ENCODE measurements at places on chromosomes 3 and 15.

DNA sequence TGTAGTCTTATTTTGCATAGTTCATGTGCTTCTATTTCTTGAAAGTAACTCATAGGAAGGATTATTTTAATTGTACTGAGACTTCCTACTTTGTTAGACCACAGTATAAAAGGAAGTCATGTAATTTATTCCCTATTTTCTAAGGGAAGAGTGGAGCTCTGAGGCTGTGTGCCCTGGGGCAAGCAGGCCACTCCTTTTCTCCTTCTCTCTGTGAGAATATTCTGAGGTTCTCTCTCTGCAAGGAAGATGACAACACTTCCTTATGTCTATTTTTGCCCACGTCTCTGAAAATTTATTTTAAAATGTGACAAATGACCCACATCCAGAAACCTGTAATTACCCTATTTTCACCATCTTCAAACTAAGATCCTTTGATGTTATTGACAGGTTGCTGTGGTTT, 11.0 kb downstream of the KCTD6 start:
- DNase-seq, result no peak

DNA sequence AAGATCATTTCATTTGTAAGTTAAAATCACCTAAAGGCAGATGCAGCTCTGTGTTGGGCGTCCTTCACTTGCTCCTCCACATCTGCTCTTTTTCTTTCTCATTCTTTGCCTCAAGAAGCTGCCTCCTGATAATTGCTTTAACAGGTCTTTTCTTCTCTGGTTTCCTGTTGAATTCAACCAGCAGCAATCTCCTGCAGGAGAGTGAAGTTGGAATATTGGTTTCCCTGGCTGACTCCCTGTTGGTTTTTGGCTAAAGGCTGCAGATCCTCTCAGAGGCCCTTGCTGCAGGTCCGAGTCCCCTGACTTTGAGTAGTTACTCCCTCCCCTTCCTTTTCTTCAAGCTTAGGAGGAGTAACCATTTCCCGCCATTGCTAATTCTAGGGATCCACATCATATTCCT, 4.2 kb downstream of the TP63 start:
- no peak for DNase-seq

- peak; percentile 41 for DNase-seq
Observed at GRCh38 chr3:112681822-112682325, 40.9 kb upstream of the CCDC80 start.

DNA sequence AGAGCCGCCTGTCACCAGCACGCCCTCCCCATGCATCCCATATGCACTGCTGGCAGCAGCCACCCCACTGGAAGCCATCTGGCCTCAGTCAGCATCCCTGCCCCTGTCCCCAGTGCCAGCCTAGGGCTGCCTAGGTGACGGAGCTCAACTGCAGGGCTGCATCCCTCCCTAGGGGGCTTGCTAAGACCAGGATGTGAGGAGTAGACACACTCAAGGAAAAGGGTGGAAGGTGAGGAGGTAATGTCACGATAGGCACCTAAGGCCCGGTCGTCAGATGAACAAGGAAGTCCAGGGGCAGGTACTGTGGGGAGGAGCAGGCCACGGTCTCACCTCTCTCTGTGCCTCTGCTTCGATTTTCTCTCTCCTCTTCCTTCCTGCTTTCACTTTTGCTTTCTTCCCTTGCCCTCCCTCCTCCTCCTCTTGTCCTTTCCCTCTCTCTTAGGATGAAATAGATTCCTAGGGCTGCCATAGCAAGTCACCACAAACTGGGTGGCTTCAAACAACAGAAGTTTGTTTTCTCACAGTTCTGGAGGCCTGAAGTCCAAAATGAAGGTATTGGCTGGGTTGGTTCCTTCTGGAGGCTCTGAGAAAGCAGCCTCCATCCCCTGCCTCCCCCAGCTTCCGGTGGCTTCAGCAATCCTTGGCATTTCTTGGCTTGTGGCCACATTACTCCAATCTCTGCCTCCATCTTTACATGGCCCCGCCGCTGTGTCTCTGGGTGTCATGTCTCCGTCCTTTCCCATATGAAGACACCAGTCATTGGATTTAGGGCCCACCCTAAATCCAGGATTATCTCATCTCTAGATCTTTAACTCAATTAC, 298.3 kb downstream of the SHQ1 start:
- no peak for DNase-seq

- DNase-seq, result no peak
Observed at GRCh38 chr3:55013145-55013925, 85.5 kb upstream of the LRTM1 start.

DNA sequence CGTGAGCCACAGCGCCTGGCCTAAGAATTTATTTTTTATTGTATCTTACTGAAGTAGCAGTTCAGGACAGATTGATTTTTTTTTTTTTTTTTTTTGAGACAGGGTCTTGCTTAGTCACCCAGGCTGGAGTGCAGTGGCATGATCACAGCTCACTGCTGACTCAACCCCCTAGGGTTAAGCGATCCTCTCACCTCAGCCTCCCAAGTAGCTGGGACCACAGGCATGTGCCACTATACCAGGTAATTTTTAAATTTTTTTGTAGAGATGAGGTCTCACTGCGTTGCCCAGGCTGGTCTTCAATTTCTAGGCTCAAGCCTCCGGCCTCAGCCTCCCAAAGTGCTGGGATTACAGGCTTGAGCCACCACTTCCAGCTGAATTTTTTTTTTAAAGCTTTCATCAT, 99.8 kb upstream of the HERC1 start:
- DNase-seq, result no peak

- no peak for DNase-seq
Observed at GRCh38 chr3:157695103-157695502, 191.9 kb upstream of the VEPH1 start.

GRCh38 chr3:134646086-134646485, 4.7 kb downstream of the KY start:
- no peak for DNase-seq

GRCh38 chr15:68991723-68992122, 22.8 kb upstream of the NOX5 start:
- no peak for DNase-seq

- no peak for DNase-seq
Observed at GRCh38 chr15:58141894-58142293, 3.7 kb downstream of the AQP9 start.

DNA sequence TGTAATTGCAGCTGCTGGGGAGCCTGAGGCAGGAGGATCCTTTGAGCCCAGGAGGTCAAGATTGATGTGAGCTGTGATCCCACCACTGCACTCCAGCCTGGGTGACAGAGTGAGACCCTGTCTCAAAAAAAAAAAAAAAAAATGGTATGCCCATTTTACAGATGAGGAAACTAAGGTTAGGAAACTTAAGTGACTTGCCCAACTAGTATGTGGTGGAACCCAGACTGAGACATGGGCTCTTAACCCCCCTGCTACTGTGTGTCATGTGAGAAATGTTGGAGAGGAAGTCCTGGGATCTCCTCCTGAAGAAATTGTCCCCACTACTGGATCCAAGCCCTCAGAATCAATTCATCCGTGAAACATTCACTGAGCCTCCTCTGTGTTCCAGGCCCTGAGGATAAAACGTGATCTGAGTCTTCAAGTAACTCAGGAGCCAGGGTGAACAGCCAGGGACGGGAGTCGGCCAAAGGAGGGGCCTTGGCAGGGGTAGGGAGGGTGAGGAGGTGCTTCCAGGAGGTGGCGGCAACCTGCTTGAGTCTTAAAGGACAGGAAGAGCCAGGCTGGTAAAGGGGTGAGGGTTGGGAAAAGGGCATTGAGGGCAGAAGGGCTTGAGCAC, 19.6 kb upstream of the RNU6-1 start:
- no peak for DNase-seq

GRCh38 chr15:68526269-68526668, 52.5 kb upstream of the CORO2B start:
- DNase-seq, result no peak

DNA sequence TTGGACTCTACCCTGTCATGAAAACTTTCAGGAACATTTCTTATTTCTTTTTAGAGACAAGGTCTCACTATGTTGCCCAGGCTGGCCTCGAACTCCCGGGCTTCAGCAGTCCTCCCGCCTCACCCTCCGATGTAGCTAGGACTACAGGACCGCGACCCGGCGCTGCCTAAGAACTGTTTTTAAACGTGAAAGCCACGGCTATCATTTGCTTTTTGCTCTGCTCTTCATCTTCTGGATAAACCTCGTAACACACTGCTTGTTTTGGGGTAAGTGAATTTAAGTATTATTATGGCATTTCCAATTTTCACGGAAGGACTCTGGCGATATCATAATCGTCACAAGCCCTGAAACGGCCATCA, 14.3 kb upstream of the CCNL1 start:
- no peak for DNase-seq

DNA sequence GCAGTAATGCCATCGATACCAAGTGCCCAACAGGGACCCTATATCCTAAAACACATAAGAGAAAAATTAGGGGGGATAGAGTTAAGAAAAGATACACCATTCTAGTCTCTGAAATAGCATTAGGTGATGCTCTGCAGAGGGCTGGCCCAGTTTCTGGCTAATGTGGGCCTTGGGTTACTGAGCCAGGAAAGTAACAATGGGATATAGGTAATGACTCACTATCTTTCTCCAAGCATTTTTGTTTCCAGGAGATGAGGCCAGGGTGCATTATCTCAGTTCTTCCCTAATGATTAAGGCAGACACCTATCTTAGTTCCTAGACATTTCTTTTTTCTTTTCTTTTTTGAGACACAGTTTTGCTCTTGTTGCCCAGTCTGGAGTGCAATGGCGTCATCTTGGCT, 50.0 kb downstream of the PRKAR2A start:
- DNase-seq, result no peak

GRCh38 chr3:56157693-56158362, 310.4 kb downstream of the ERC2 start:
- DNase-seq, result no peak

DNA sequence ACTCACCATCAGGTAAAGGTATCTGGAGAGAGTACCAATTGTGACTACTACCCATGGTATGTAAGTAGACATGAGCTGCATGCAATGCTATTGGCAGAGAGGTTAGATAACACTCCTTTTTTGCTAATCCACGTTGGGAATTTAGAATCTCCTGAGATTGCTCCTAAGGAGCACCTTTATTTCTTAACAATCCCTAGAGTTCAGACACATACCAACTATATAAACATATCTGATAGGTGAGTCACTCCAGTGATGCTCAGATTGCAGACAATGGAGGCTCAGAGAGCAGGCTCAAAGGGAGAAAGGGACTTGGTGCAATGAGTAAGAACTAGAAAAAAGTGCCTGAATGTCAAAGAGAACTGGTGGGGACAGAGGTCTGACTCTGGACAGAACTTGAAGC, 47.0 kb upstream of the LRRFIP2 start:
- no peak for DNase-seq

- no peak for DNase-seq
Observed at GRCh38 chr15:31387092-31387478, 60.5 kb downstream of the KLF13 start.

DNA sequence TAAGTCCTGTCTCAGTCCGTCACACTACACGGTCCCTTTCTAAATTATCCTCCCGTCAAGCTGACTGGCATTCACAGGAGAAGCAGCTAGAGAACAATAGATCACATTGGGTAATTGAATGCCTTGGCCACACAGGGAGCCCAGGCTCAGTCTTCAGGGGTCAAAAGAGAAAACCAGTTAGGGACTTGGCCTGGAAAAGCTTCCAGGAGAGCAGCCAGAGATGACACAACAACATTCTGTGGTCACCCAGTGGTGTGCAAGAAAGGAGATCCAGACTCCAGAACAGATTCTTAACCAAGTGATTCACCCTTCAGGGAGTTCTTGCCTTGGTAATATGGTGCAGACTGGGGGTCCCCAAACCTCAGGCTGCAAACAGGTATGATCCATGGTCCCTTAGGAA, 15.9 kb downstream of the ARHGAP31 start:
- DNase-seq, result no peak

DNA sequence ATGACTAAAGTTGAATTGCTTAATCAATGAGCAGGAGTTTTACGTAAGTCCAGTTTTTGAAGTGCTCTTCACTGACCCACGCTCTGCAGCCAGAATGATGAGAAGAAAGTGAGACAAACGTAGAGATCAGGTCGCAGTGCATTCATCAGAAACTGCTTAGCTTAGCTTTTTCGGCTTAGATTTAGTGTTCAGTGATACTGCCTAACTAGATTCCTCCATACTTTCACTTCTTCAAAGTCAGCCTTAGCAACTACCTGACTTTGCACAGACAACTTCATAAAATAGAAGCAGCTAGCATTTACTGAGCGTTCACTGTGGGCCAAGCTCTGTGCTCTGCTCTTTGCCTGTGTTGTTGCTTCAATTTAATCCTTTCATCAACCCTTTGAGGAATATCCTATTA, 116.1 kb downstream of the KCNH8 start:
- DNase-seq, result no peak

- DNase-seq, result peak; percentile 1
Observed at GRCh38 chr15:99305761-99306505, 54.7 kb downstream of the LRRC28 start.

DNA sequence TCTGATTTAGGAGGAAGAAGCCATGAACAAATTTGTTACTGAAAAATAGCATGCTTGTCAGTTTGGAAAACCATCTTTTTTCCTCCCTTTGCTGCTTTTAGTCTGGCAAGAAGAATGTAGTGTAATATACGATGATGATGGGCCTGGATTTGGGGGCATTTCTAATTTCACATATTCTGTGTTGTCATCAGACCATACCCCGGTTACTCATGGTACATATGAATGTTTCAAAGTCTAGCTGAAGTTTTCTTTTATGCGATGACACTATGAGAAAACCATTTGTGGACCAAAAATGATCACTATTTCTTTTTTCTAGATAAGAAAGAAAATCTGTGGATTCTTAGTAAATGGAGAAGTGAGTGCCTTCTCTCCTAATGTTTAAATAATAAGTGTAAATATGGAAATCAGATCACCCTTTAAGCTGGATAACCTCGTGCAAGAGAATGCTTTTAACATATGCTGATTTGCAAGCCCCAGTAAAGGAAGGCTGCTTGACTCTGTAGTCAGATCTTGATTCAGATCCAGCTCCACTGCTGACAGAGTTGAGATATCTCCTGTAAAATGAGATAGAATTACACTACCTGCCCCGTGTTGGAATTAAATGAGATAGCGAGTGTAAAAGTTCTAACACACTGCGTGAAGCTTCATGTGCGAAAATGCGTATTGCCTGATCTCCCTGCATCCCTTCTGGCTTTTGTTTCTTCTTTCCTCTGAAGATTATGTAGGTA, 3.0 kb downstream of the MEF2A start:
- no peak for DNase-seq

- DNase-seq, result no peak
Observed at GRCh38 chr3:172676196-172676922, 34.5 kb downstream of the NCEH1 start.

- DNase-seq, result no peak
Observed at GRCh38 chr3:139234491-139234890, 109.3 kb upstream of the MRPS22 start.

DNA sequence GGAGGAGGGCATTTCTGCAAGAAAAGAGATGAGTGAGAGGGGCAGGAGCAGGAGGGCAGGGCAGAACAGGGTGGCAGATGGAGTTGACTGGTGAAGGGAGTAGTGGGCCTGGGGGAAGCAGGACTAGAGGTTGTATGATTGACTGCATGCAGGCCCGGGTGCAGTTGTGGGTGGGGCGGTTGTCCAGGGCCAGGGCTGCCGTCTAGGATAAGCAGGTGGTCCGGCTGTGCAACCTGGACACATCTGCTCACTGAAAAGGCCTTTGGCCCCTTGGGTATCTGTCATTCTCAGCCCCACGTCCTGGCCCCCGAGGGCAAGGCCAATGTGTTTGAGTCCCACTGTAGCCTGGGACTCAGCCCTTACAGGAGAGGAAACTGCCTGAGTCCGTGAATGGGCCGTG, 25.4 kb downstream of the ALS2CL start:
- no peak for DNase-seq
